ENCODE measurements at places on chromosomes 11 and 22.

DNA sequence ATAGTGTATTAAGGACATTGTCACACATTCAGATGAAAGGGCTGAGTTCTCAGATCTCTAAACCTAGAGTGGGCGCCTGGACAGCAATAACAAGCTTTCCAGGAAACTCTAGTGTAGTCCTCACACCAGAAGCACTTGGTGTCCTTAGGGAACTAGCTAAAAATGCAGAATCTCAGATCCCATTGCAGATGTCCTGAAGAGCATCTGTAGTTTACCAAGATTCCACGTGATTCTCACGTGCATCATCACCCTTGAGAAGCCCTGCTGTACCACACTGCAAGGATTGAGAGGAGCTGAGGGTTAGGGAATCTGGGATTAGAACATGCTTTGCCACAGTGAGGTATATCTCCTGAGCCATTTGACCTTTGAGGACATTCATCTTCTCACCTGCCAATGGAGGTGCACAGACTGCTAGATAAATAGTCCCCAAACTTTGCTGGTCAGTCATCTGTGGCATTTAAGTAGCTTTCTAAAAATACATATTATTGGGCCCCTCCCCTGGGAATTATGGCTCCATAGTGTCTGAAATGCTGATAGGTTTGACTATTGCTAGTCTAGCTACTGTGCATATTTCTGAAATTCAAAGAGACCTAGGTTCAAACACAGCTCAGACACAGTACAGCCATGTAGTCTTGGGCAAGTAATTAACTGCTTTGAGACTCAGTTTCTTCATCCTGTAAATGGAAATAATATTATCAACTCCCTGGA, 1068.9 kb downstream of the OPCML start:
- DNase-seq, result no peak

DNA sequence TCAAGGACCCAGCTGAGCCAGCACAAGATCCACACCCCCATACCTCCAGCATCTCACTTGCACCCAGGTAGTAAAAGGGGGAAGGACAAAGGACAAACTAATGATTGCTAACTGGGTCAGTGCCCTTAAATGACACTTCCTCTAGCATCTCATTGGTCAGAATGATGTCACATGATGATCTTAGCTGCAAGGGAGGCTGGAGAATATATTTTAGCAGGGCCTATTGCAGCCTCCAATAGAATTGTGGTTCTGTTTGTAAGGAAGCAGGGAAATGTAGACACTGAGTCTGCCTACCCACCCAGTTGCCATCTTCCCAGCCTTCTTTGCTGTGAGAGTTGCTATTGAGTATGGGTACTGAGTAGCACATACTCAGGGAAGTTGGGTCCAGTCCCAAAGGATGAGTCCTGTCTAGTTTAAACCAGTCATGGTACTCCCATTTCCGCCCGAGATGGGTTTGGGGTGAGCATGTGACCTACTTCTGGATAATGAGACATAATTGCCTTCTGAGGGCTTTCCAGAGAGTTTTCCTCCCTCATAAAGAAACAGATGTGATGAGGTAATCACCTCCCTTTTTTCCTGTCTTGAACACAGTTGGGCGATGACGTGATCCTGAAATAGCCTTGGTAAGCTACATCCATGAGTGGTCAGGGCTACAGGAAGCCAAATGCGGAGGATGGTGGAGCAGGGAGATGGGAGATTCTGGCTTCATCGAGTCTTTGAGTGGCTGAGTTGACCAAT, 5.5 kb upstream of the DNAL4 start:
- DNase-seq, result no peak

GRCh38 chr11:37320921-37321320, 722.9 kb upstream of the RAG2 start:
- no peak for DNase-seq

GRCh38 chr11:76282172-76282571, 75.9 kb upstream of the WNT11 start:
- no peak for DNase-seq

GRCh38 chr11:13487661-13488030, 8.2 kb downstream of the PTH start:
- DNase-seq, result peak; percentile 11

- DNase-seq, result no peak
These were observed 28.1 kb downstream of the CYB5R2 start for GRCh38 chr11:7645206-7645605.

DNA sequence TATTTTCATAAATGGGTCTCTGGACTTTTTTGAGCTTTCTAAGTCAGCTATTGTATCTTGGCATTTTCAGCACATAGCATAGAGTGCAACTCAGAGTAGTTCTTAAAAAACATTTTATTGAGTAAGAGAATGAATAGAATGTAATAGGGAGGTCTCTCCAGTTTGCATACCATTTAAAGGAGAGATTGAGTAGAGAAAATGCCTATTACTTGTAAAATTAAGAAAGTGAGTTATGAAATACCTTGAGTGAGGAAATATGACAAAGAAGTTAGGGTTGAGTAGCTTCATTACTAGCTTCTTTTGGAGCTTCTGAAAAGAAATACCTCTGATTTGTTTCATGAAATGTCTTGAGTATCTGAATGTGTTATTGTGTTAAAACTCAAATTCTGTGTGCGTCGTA, 140.0 kb downstream of the AASDHPPT start:
- no peak for DNase-seq

DNA sequence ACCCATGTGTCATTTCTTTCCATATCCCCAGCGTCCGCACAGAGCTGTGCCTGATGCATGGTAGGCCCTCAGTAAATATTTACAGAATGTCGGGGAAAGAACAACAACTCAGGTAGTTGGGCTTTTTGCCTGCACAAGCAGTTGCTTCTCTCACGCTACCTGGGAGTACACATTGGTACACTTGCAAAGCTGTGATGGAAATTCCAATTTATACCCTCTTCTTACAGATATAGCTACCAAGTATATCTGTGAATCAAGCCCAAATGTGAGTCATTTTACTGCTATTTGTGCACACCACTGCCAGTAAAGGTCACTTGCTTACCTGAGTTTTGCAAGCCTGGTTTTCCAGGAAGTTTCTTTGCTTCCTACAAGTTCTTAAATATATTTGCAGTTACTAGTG, 333.0 kb upstream of the NARS2 start:
- no peak for DNase-seq

- DNase-seq, result no peak
These were observed 4.2 kb upstream of the LIF start for GRCh38 chr22:30250661-30251267.

DNA sequence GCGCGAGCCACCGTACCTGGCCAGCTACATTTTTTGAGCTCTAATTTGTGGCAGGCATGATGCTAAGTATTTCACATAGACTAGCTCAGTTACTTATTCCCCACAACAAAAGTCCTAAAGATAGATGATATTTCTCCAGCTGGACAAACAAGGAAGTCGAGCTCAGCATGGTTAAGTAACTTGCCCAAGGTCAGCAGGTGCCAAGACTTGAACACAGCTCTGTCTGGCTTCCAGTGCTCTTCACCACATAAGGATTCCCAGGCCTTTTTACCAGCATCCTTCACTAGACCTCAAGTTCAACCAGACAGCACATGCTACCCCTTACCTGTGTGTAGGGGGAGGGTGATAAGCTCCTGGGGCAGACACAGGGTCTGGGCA, 177.3 kb upstream of the NCAM1 start:
- DNase-seq, result no peak

- peak; percentile 34 for DNase-seq
These were observed 57.9 kb downstream of the TRIM29 start for GRCh38 chr11:120079750-120080610.

- no peak for DNase-seq
These were observed 9.6 kb upstream of the KCNQ1OT1 start for GRCh38 chr11:2709429-2709828.

GRCh38 chr11:44275241-44275640, 34.7 kb downstream of the ALX4 start:
- no peak for DNase-seq

DNA sequence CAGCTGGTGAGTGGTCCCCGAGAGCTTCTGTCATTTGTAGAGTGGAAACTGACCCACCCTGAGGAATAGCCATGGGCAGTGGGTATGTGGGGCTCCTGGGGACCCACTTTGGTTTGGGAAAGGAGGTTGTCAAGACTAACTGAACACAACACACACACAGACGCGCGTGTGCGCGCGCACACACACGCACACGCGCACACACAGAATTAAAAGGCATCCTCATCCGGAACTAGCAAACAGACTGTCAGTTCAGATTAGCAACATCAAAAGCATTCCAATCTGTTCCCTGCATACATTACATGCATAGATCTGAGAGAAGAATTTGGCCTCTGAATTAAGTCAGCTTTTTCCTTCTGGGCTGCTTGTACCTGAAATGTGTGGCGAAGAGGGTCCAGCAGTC, 284.7 kb downstream of the ST3GAL4 start:
- no peak for DNase-seq

DNA sequence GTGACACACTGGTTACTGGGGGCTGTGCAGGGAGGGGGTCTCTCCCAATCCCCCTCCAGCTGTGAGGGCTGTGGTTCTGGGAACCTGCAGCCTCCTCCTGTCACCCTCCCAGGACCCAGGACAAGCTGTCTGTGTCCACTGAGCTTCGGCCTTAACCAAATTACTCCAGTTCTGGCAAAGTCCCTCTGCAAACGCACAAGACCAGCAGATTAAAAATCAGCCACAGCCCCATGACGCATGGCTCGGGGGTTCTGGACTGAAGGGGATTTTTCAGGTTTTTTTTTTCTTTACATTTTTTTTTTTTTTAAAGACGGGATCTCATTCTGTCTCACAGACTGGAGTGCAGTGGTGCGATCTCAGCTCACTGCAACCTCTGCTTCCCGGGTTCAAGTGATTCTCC, 32.2 kb upstream of the A4GALT start:
- no peak for DNase-seq

GRCh38 chr11:100930185-100930778, 199.3 kb downstream of the PGR start:
- DNase-seq, result peak; percentile 56

- DNase-seq, result no peak
These were observed 36.7 kb downstream of the SERPIND1 start for GRCh38 chr22:20810645-20811044.

GRCh38 chr11:28442131-28442530, 333.9 kb downstream of the METTL15 start:
- DNase-seq, result no peak

DNA sequence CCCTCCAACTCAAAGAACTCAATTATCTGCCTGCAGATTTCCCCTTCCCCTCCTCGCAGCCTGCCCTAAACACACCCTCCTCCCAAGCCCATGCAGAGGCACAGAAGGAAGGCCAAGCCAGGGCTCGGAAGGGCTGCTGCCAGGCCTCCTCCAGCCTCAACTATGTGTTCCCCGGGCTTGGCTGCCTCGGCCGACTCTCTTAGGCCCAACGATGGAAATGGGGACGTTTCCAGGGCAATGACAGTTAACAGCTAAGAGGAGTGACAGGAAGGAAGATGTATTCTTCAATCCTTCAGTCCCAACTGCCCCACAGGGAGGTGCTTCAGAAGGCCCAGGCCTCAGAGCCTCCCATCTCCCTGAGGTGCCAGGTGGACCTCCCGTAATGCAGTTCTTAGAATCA, 104.0 kb upstream of the AKIP1 start:
- DNase-seq, result no peak

- DNase-seq, result no peak
These were observed 107.2 kb upstream of the E2F8 start for GRCh38 chr11:19347911-19348310.

GRCh38 chr11:58945663-58946062, 6.4 kb downstream of the GLYATL1 start:
- DNase-seq, result no peak

- no peak for DNase-seq
These were observed 507.4 kb upstream of the FAT3 start for GRCh38 chr11:91717169-91717568.

DNA sequence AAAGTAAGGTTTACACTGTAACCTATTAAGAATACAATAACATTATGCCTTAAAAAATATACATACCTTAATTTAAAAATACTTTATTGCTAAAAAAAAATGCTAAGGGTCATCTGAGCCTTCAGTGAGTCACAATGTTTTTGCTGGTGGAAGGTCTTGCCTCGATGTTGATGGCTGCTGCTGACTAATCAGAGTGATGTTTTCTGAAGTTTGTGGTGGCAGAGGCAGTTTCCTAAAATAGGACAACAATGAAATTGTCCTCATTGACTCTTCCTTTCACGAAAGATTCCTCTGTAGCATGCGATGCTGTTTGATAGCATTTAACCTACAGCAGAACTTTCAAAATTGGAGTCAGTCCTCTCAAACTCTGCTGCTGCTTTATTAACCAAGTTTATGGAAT, 97.6 kb downstream of the FAT3 start:
- DNase-seq, result no peak

DNA sequence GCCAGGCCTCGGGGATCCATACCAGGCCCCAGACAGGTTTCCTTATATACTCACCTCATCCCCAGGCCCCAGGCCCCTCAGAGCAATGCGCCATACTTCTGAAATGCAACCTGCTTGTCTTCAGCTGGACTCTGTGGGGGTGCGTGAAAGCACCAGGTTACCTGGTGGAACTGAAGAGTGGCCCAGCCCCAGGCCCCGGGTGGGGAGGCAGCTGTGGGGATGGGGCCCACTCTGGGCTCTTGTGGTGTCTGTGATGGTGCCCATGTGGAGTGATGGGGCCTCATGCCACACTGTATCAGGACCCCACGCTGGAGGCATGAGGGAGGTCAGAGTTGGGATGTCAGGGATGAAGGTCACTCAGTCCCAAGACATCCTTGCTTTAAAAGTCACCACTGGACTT, 999.0 kb downstream of the BRD1 start:
- no peak for DNase-seq

DNA sequence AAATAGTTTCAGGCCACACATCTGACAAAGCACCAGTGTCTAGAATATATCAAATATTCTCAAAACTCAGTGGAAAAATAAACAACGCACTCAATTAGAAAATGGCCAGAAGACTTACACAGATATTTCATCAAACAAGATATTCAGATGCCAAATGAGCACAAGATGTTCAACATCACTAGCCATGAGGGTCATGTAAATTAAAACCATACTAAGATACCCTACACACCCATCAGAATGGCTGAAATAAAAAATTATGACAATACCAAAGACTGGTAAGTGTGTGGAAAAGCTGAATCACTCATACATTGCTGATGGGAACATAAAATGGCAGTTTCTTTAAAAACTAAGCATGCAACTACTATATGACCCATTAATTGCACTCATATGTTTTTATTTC, 21.7 kb downstream of the BTG4 start:
- DNase-seq, result no peak

DNA sequence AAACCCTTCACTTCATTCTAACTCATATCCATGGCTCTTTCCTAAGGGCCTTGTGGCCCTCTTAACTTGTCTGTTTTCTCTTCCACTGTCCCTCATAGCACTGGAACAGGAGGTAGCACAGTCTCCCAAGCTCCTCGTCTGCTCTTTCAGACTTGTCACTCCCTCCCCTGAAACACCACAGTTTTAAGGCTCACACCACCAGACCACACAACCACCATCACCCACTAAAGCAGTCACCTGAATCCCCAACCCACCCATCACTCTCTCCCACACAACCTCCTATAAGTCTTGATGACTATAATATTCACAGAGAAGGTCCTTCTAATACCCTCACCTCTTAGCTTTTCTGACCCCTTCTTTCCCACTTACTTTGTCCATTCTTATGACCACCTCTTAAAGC, 11.1 kb upstream of the VWCE start:
- no peak for DNase-seq

All from NAMALWA (cell line).